ENCODE measurements at places on chromosomes 5 and 9.

- DNase-seq: no peak
Measured at GRCh38 chr9:26426551-26427131, 466.0 kb downstream of the CAAP1 start.

- DNase-seq: no peak
Measured at GRCh38 chr5:74762599-74762998, 4.3 kb downstream of the GFM2 start.

- no peak for DNase-seq
Measured at GRCh38 chr9:75939536-75940111, 49.2 kb downstream of the PCSK5 start.

DNA sequence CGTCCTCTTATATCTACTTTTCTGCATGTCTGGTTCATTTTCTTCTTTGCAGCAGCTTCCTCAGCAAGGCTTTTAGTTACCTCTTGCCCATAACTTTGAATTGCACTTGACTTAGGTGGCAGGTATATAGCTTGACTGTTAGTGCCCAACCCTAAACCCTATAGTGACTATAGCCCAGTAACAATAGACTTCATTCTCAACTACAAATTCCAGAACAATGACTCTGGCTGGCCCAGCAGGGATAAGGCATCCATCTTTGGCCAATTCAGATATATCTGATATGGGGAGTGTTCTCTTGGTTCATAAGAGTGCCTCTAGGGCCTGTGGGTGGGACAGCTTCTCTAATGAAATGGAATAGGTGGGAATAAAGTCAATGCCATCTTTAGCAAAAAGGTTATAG, 246.2 kb downstream of the DMRT2 start:
- no peak for DNase-seq

DNA sequence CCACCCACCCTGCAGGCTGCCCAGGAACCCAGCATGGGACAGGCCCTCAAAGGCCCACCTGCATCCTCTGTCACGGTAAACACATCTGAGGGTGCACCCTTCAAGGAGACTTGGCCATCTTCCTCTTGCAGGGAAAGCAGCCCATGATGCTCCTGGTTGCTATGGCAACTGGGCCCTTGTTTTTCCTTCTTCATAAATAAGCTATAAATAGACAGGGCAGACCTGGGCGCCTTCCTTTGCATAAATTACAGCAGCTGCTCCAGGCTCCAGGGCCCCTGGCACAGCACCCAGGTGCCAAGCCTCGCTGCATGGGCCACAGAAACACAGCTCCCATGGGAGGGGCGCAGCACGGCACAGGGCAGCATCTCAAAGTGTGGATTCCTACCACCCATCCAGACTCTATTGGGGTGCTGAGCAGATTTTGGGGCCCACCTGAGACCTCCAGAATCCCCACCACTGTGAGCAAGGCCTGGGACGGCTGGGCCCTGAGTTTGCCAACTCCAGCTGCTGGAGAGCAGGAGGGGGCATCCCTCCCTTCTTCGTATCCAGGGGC, 5.8 kb upstream of the PSMB7 start:
- no peak for DNase-seq

- DNase-seq: no peak
Measured at GRCh38 chr5:111070272-111071134, 1.0 kb upstream of the TSLP start.

- no peak for DNase-seq
Measured at GRCh38 chr9:111851553-111851952, 45.1 kb upstream of the UGCG start.

- DNase-seq: no peak
Measured at GRCh38 chr5:112986224-112986623, 9.6 kb downstream of the DCP2 start.

DNA sequence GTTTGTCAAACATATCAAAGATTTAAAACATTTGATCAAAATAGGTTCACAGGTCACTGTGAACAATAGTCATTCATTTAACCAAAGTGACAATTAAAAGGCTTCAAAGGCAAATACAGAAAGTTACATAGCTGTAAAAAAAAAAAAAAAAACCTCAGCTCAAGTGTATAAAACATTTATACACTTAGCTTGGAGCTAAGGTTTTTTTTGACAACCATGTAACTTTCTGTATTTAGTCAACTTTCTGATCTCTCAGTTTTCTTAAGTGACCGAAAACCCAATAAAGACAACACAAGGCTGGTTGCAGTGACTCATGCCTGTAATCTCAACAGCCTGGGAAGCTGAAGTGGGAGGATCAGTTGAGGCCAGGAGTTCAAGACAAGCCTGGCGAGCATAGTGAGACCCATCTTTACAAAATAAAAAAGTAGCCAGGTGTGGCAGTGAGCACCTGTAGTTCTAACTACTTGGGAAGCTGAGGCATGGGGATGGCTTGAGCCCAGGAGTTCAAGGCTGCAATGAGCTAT, 16.4 kb upstream of the UBTD2 start:
- DNase-seq: no peak

DNA sequence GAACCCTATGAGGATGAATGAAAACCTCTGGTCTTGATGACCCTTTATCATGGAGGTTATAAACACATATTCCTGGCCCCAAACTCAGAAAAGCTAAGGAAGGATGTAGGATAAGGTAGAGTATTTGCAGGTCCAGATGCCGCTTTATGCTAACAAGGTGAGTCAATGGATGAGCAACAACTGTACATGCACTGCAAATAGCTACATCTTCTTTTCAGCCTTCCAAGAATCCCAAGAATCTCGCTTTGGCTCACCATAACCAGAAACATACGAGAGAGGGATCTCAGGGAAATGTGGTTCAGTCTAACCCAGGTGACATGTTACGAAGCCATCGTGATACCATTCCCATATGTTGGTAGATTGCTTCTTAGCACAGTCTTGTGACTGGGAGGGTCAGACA, 152.3 kb upstream of the ANKH start:
- no peak for DNase-seq

GRCh38 chr5:160048131-160048530, 39.2 kb downstream of the TTC1 start:
- DNase-seq: no peak

- DNase-seq: no peak
Measured at GRCh38 chr9:20065796-20066700, 277.2 kb upstream of the SLC24A2 start.

- DNase-seq: no peak
Measured at GRCh38 chr5:151870820-151871219, 53.8 kb downstream of the GLRA1 start.

DNA sequence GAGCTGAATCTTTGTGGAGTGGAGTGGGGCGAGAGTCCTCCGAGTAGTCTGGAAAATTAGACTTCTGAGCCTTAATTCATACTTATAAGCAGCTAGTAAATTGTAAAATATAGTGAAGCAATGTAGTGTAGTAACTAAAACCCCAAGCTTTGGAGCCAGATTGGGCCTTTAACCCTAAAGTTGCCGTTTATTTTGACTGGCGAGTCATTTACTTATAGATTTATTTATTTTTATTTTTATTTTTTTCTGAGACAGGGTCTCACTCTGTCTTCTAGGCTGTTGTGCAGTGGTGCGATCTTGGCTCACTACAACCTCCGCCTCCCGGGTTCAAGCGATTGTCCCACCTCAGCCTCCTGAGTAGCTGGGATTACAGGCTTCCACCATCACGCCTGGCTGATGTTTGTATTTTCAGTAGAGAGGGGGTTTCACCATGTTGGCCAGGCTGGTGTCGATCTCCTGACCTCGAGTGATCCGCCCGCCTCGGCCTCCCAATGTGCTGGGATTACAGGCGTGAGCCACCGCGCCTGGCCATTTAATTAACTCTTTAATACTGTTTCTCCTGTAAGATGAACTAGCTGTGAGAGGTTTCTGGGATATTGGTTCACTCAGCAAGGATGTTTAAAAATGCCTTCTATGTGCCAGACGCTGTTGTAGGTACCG, 687 bp upstream of the RPS23 start:
- DNase-seq: no peak

- no peak for DNase-seq
Measured at GRCh38 chr9:127794001-127794791, 8.4 kb downstream of the CDK9 start.

DNA sequence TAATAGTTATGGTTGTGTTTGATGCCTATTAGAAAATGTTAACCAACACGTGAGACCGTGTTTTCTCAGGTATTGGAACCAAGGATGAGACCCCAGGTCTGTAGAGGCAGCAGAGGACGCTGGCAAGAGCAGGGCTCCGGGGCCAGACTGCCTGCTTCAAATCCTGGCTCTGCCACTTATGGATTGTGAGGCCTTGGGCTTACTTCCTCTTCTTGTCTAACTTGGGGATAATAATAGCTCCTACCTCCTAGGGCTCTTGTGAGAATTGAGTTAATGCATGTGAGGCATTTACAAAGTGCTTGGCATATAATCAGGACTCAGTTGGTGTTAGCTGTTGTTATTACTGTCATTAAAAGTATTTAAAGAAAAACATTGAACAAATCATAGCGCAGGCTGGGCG, 85.5 kb upstream of the PITX1 start:
- no peak for DNase-seq

GRCh38 chr5:126351153-126351552, 72.1 kb upstream of the GRAMD2B start:
- DNase-seq: no peak

DNA sequence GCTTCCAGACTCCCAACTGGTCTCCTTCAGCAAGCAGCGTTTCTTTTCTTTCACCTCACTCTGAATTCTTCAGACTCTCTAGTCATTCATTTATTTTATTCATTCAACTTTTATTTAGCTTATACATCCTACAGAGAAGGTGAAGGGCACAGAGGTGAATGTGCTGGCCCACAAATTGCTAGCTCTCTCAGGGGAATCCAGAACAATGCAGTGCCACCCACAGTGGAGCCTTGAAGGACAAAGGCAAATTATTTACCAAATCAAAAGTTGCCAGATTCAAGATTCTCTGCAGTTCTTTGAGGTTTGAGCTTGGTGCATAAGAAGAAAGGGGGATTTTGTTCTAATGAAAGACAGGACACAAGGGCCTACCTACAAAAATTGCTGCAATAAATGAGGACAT, 29.7 kb downstream of the GRIA1 start:
- DNase-seq: no peak

DNA sequence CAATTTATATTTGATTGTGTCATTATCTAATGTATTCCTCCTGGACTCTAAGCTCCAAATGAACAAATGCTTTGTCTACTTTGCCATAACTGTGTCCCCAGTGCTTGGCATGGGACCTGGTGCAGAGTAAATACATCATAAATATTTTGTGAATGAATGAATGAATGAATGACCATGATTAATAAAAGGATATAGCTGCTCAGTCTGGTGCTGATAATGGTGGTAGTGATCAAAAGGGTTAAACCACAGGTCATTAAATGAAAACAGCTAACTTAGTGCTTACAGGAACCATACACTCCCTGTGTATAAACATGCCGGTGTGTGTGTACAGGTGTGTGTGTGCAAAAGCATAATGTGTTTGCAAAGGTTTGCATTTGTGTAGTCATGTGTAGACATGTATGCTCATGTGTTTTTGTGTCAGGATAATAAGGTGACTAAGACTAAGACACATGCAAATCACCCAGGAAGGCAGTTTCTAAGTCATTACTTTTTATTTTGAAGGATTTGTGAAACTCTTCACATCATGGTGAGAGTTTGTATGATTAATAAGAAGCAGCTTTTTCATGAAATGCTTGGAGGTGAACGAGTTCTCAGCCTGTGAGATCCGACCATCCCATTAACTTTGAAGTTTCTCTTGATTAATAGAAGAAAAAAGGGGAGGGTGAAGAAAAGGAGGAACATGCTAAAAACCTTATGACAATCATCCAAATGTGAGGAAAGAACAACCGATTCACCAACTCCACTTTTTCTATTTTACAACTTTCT, 24.6 kb downstream of the SPARC start:
- DNase-seq: no peak

DNA sequence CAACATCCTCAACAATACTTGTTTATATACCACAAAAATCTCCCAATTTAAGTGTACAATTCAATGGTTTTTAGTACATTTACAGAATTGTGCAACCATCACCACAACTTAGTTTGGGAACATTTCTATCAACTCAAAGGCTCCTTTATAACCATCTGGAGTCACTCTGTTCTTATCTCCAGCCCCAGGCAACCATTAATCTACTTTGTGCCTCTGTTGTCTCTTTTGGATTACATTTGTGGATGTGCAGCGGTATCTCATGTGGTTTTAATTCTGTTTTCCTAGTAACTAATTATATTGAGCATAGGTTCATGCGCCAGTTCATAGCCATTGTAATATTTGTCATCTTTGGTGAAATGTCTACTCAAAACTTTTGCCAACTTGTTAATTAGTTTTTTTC, 14.4 kb downstream of the ADAMTS19 start:
- DNase-seq: no peak

DNA sequence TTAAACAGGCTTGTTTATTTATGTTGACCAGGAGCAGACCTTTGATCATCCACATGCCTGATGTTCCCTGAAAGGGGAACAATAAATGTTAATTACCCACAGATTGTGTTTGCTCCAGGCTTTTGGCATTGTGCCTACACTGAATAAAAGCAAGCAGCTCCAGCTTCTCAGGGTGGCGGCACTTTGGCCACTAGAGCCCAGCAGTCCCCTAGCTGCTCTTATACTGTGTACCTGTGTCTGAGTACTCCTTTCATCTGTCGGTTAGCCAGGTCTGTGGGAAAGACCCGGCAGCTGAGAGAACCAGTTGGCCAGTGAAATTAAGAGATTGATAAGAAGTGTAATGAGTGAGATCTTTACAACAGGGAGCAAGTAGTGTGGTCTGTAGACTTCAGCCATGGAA, 254.8 kb upstream of the FTMT start:
- DNase-seq: no peak

DNA sequence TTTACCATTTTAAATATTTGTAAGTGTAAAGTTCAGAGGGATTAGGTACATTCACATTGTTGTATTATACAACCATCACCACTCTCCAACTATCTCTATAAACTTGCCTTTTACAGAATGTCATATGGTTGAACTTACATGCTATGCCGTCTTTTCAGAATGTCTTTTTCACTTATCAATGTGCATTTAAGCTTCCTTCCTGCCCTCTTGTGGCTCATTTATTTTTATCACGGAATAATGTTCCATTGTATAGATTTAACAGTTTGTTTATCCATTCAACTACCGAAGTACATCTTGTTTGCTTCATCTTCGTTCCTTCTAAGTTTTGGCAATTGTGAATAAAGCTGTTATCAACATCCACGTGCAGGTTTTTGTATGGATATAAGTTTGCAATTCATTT, 133.3 kb upstream of the C6 start:
- no peak for DNase-seq

DNA sequence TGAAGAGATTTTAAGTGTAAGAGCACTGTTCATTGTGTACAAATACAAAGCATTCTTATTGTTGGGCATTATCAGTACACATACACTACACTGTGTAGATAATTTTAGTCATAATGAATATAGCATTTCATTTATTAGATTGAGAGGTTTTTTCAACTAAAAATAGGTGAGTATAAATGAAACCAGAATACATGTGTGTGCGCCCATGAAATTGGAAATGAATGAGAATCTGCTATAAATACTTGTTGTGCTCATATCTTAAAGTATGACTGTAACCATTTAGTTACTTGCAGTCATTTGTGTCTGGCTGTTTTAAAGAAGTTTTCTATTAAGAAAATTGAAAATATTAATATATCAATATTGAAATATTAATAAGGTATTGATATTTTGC, 189.0 kb upstream of the MEF2C start:
- DNase-seq: no peak

GRCh38 chr5:50667023-50667652, 701 bp downstream of the PARP8 start:
- DNase-seq: no peak
